A549 treated with Hydrocortisone at 1 μM for 4 hours (cell line): ENCODE measurements at places on chromosomes 4 and X. TPM values are rescaled to one million over a fixed set of nuclear protein-coding genes. Genes with fewer than 3 reads are reported as not detected.

GPRIN3 gene
- total RNA-seq: 1.2 to 2.5 TPM (median 2.2 TPM) in 5 replicates

CORIN gene
- not detected in 5 replicates for total RNA-seq

YY2 gene
- total RNA-seq: 1.9 to 2.8 TPM (median 2.2 TPM) in 5 replicates

NIPAL1 gene
- 0.45 to 0.77 TPM (median 0.62 TPM) in 5 replicates for total RNA-seq

ZDHHC15 gene
- not detected in 5 replicates for total RNA-seq

ZXDA gene
- 1.3 to 2.0 TPM (median 1.7 TPM) in 5 replicates for total RNA-seq

VEGFC gene
- 8.7 to 10.0 TPM (median 9.4 TPM) in 5 replicates for total RNA-seq

SMIM43 gene
- total RNA-seq: 0.21 to 0.48 TPM (median 0.25 TPM) in 5 replicates

PLP1 gene
- total RNA-seq: not detected in 5 replicates

HPGDS gene
- not detected in 5 replicates for total RNA-seq

MSL3 gene
- total RNA-seq: 19.4 to 23.5 TPM (median 22.5 TPM) in 5 replicates

GNPDA2 gene
- 7.9 to 12.5 TPM (median 10.2 TPM) in 5 replicates for total RNA-seq

EDNRA gene
- 0.23 to 0.43 TPM (median 0.36 TPM) in 5 replicates for total RNA-seq

MAGEC3 gene
- not detected in 5 replicates for total RNA-seq

PDGFC gene
- 2.2 to 4.0 TPM (median 2.6 TPM) in 5 replicates for total RNA-seq

FAM199X gene
- 13.3 to 19.8 TPM (median 18.3 TPM) in 5 replicates for total RNA-seq

LRIT3 gene
- total RNA-seq: 0.03 to 0.09 TPM (median 0.03 TPM) in 5 replicates

SPIN2A gene
- total RNA-seq: 0.06 to 0.17 TPM (median 0.12 TPM) in 5 replicates

PPP4R3C gene
- not detected in 5 replicates for total RNA-seq

ANKRD50 gene
- 3.4 to 7.5 TPM (median 5.6 TPM) in 5 replicates for total RNA-seq

TMSB15A gene
- total RNA-seq: 0.56 to 1.1 TPM (median 0.72 TPM) in 5 replicates

GPR78 gene
- 0.05 to 0.14 TPM in 2 of 5 replicates, not detected in the others for total RNA-seq

OCIAD1 gene
- 124 to 198 TPM (median 131 TPM) in 5 replicates for total RNA-seq

RRH gene
- 0.10 to 0.16 TPM (median 0.14 TPM) in 3 of 5 replicates, not detected in the others for total RNA-seq

MAGEA10 gene
- total RNA-seq: 0.05 TPM in 1 of 5 replicates, not detected in the others

NHSL2 gene
- total RNA-seq: 0.22 to 0.33 TPM (median 0.29 TPM) in 5 replicates

RADX gene
- 0.03 to 0.06 TPM (median 0.03 TPM) in 4 of 5 replicates, not detected in the other for total RNA-seq

MSX1 gene
- 5.3 to 8.9 TPM (median 8.6 TPM) in 5 replicates for total RNA-seq

SPANXC gene
- total RNA-seq: 0.40 to 0.76 TPM (median 0.74 TPM) in 4 of 5 replicates, not detected in the other

GPR50 gene
- 0.13 to 0.32 TPM (median 0.24 TPM) in 5 replicates for total RNA-seq

RTL5 gene
- total RNA-seq: 2.1 to 2.9 TPM (median 2.3 TPM) in 5 replicates

TAF7L gene
- 0.08 to 0.14 TPM (median 0.10 TPM) in 5 replicates for total RNA-seq

RPS6KA6 gene
- 4.5 to 7.1 TPM (median 5.5 TPM) in 5 replicates for total RNA-seq

CHST7 gene
- 25.0 to 49.0 TPM (median 38.9 TPM) in 5 replicates for total RNA-seq

UCHL1 gene
- 924 to 986 TPM (median 958 TPM) in 5 replicates for total RNA-seq

HOPX gene
- total RNA-seq: not detected in 5 replicates

IL1RAPL1 gene
- total RNA-seq: not detected in 5 replicates

XK gene
- total RNA-seq: 0.37 to 0.43 TPM (median 0.40 TPM) in 5 replicates

ITGB1BP2 gene
- total RNA-seq: 0.84 to 1.1 TPM (median 0.90 TPM) in 5 replicates

MAGEB2 gene
- not detected in 5 replicates for total RNA-seq

MAOA gene
- total RNA-seq: 0.73 to 1.4 TPM (median 0.86 TPM) in 5 replicates

PABPC4L gene
- 0.02 to 0.14 TPM (median 0.07 TPM) in 5 replicates for total RNA-seq

DCLK2 gene
- total RNA-seq: 8.2 to 10.1 TPM (median 8.6 TPM) in 5 replicates

ADH1A gene
- not detected in 5 replicates for total RNA-seq

TKTL1 gene
- 0.05 to 0.14 TPM (median 0.07 TPM) in 3 of 5 replicates, not detected in the others for total RNA-seq

CFP gene
- total RNA-seq: 0.17 to 0.89 TPM (median 0.64 TPM) in 5 replicates

BST1 gene
- 15.5 to 17.8 TPM (median 16.3 TPM) in 5 replicates for total RNA-seq

NEIL3 gene
- 7.2 to 9.4 TPM (median 8.7 TPM) in 5 replicates for total RNA-seq

TMEM35A gene
- total RNA-seq: not detected in 5 replicates

GASK1B gene
- 0.24 to 0.66 TPM (median 0.33 TPM) in 5 replicates for total RNA-seq

LPAR4 gene
- not detected in 5 replicates for total RNA-seq

CT45A3 gene
- 0.26 TPM in 1 of 5 replicates, not detected in the others for total RNA-seq

CSAG3 gene
- not detected in 5 replicates for total RNA-seq

RNF128 gene
- total RNA-seq: 0.07 to 0.13 TPM in 2 of 5 replicates, not detected in the others

MGARP gene
- total RNA-seq: 0.48 to 0.95 TPM (median 0.83 TPM) in 5 replicates

ADGRL3 gene
- total RNA-seq: 0.02 to 0.07 TPM (median 0.03 TPM) in 4 of 5 replicates, not detected in the other

CYLC1 gene
- not detected in 5 replicates for total RNA-seq
